ENCODE measurements at places on chromosomes 2 and 18. TPM values are rescaled to one million over a fixed set of nuclear protein-coding genes. Genes with fewer than 3 reads are reported as not detected.

GRCh38 chr18:45849529-45849928 is 24.1 kb downstream of the SIGLEC15 start:
- no peak for DNase-seq

GRCh38 chr2:218418321-218418716 is 604 bp upstream of the VIL1 start:
- DNase-seq: no peak

GRCh38 chr2:180411661-180412060 is 404.6 kb upstream of the CWC22 start:
- no peak for DNase-seq

SPDYA gene
- 3.4 TPM for total RNA-seq

Measured in chondrocyte (in vitro differentiated cells).